Memory B cell (primary cell): ENCODE measurements at places on chromosomes 13 and 19.
A peak's percentile ranks its signal among the peaks of the same experiment; 100 is the strongest.

- no peak for DNase-seq
Measured at GRCh38 chr13:103002279-103002678, 63.9 kb downstream of the SLC10A2 start.

DNA sequence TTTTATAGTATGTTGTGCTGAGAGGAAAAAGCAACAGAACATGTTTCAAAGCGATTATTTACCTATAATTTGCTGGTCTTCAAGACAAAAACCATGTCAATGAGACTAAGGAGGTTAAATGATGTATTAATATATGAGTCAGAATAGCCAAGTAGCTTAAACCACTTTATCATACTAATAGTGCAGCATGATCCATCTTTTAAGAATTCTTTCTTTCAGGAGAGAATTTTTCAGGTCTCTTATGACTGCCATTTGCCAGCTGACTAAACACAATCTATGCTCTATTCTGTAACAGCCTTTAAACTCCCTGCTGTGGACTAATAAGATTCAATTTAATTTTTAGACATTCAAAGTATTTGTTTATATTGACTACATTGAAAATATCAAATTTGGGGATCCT lies 93.7 kb downstream of the TRPC4 start:
- no peak for DNase-seq

GRCh38 chr19:35155441-35155840 lies 906 bp downstream of the FXYD5 start:
- DNase-seq = no peak

GRCh38 chr13:41590643-41591042 lies 133.3 kb downstream of the RGCC start:
- no peak for DNase-seq

DNA sequence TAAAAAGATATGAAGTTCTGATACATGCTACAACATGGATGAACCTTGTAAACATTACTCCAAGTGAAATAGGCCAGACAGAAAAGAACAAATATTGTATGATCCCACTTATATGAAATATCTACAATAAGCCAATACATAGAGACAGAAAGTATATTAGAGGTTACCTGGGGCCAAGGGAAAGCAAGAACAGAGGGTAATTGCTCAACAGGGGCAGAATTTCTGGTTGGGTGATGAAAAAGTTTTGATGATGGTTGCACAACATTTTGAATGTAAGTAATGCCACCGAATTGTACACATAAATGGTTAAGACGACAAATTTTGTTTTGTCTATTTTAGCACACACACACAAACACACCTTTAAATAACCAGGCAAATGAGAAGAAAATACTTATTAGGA lies 268.4 kb downstream of the FOXO1 start:
- no peak for DNase-seq

DNA sequence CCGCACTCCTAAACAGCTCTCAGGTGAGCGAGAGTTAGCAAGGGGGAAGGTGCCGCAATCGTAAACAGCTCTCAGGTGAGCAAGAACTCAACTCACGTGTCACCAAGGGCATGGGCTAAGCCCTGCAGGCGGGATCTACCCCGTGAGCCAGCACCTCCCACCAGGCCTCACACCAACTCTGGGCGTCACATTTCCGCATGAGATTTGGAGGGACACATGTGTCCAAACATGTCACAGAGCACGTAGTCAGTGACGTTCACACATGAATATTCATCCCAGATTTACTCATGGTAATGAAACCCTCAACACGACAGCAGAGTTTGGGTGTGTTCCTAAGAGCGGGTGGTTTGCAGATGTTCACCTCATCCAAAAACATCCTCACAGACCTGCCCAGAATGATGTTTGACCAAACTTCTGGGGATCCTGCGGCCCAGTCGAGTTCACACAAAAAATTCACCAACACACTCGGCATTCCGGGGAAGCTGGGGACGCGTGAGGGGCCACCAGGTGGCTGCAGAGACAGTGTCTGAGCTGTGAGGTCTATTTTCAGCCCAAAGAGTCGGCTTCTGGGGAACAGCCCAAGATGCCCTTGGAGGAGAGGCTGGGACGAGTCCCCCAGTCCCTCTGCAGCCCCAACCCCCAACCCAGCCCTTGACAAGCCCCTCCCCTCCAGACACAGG lies 19.6 kb downstream of the C2CD4C start:
- DNase-seq = no peak

DNA sequence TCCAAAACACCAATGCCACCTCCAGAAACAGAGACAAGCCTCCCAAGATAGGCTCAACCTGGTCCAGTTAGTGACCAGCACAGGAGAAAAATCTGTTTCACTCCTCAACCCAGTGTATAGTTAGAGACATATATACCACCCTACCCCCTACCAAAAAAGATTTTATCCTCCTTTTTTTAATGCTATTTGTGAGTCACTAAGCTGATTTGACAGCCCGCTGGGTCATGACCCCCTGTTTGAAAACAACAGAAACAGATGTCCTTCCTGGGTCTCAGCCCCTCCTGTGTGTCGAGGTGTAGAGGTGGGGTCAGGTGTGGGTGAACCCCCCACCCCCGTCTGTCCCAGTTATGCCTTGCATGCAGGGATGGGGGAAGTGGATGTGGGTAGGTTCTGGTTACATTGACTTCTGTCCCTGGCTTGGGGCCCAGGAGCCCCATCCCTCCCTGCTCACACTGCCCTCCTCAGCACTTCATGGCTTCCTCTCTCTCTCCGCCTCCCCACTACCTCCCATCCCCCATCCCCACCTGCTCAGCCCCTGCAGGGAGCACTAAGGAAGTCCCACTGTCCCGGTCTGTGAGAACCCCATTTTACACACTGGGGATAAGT lies 14.0 kb upstream of the TOMM40 start:
- DNase-seq = no peak

- no peak for DNase-seq
Measured at GRCh38 chr19:21023901-21024300, 3.4 kb downstream of the ZNF430 start.

- DNase-seq = no peak
Measured at GRCh38 chr13:76160961-76161925, 525.1 kb downstream of the LMO7 start.

GRCh38 chr13:106187501-106188095 lies 347.9 kb downstream of the EFNB2 start:
- DNase-seq = no peak

- DNase-seq = no peak
Measured at GRCh38 chr19:15871570-15871969, 26.3 kb downstream of the CYP4F2 start.

GRCh38 chr19:16877581-16877980 lies 11.2 kb upstream of the F2RL3 start:
- no peak for DNase-seq

DNA sequence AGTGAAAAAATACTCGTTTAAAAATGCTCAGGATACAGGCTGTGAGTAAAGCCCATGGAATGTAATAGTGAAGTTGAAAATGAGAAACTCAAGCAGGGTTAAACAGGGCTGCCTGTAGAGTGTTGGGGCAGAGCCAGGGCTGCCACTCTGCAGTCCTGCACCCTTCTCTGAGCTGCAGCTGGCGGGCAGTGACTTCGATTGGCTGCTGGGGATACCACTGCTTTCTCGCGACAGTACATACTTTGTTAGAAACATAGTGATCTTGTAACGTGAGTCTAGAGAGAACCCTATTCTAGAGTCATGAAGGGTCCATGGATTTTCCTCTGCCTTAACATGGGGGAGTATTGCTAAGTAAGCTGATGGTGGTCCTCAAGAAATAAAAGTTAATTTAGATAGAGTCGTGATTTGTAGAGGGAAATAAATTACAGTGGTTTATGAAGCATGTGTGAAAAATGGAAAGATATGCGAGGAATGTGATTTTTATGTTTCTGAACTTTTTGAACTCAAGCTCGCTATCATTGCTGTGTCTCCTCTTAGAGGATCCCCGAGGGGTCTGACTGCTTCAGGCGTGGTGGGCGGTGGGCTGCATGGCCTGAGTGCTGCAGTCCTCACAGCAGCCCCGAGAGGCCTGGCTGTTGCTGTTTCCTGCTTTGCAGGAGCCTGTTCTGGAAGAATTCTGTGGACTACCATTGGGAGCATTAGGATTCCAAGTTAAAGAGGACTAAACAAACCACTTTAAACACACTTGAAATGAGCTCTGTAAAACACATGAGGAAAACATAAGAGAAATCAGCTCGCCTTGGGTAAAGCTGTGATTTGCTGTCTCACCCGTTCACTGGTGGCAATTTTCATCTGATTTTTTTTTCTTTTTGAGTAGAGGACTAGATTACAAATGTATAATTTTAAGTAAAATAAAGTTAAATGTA lies 95.7 kb downstream of the ARHGEF7 start:
- DNase-seq = no peak

- DNase-seq = no peak
Measured at GRCh38 chr13:113902986-113903775, 39.3 kb upstream of the GAS6 start.

DNA sequence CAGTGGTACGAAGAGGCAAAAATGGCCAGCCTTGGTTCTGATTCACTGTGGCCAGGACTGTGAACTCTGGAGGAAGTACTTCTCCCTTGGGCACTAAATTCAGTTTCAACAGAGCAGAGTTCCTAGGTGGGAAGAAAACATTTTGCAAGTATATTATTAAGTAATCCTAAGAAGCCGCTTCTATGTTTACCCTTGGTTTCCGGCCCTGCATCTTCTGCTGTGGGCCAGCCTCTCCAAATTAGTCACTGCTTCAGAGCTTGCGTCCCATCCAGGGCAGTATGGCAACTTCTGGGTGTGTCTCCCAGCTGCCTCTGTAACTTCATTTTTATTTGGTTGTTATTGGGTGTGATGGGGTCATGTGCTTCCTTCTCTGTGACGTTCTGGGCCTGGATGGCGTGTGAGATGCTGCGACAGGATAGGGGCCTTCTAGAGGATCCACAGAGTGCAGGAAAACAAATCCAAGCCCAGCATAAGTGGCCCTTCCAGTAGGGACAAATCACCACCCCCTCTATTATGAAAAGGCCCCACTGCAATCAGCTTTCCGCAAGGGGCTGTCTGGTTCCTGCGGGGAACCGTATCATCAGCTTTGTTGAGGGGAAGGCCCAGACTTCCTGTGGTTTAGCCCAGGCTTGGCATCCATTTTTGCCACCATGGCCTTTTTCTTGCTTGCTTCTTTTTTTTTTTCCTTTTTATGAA lies 55.1 kb upstream of the C1QTNF9 start:
- DNase-seq = no peak

DNA sequence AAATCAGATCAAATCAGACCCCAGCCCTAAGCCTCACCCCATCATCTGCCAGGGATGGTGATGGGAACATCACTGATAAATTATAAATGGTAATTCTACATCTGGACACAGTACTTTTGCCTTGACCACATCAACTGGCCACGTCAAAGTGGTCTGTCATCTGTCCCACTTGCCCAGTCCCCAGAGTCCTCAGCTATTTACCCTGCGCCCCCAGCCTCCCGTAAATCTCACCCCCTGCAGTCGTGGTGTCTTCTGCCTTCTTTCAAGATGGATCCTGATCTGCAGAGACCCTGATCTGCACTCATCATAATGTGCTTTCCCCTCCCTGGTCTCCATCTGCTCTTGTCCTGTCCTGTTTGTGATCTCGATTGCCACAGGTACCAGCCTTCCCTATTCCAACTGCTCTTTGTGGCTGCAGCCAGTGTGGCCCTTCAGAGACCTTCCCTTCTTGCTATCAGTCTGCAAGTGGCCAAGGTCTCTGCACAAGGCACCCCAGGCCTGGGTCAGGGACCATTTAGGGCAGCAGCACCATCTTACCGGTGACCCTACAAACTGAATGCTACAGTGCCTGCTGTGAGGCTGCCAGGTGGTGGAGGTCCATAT lies 26.7 kb upstream of the POP4 start:
- DNase-seq = no peak

GRCh38 chr13:108993346-108993745 lies 363.9 kb downstream of the MYO16 start:
- DNase-seq = no peak

DNA sequence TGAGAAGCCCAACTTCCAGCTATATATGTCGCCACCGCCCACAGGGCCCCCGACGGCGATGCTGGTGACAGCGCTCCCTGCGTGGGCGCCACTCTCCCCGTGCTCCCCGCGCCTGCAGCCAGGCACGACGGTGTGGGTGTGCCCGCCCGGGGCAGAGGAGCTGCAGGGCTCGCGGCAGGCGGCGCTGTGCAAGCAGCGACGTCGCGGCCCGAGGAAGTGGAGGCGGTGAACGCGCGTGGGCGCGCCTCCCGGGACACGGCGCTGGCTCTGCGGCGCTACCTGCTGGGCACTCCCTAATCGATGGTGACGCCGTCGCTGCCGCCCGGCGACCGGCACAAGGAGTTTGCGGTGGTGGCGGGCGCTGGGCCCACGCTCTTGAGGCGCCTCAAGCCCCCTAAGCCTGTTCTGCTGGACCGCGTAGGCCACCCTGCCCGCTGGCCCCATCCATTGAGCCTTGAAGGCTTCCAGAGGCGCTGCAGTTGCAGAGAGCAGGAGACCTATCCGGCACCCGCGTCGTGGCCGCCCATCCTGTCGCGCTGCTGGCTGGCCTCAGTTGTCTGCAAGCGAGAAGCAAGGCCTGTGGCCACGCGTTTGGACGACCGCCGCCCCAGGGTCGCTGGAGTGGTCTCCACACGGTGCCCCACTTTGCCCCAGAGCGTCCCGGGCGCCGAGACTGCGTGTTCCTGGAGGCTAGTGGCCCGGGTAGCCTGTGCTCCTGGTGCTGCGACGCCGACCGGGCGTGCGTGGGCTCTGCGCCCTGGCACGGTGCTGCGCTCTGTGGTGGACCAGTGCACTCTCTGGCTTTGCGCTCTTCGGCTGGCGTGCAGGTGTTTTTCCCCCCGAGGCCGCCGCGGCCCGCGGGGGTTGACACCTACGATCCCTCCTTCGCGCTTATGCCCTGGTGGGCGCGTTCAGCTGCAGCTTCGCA lies 23.1 kb downstream of the LRFN3 start:
- DNase-seq = peak; percentile 54

DNA sequence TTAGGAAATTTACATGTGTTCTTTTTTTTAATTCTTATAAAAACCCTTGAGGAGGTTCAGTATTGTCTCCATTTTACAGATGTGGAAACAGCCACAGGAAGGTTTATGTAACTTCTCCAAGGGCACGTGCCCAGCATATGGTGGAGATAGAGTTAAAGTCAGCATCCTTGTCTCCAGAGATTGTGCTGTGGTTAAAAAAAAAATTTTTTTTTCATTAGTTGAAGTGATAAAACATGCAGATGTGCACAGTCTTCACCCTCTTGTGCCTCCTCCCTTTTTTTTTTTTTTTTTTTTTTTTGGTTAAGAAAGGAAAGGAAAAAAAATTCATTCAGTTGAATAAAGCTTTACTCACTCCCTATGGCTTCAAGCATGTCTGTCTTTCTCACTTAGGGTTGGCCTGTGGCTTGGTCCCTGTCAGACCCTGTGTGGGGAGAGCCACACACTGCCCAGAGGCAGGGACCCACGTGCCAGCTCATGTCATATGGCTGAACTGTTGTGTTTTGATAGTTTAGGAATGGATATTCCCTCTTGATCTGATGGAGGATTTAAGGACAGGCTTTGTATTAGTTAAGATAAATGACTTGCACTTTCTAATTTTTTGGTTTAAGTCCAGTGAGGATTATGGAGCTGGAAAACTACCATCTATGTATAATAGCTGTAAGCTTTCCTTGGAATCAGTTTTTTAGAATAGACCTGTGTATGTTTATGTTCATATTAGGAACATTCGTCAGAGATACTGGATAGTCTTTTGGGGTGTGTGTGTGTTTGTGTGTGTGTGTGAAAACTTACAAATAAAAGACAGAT lies 19.3 kb downstream of the RNASEH2B start:
- DNase-seq = no peak

GRCh38 chr13:112996671-112997091 lies 27.7 kb downstream of the MCF2L start:
- DNase-seq = no peak

GRCh38 chr19:35436477-35437405 lies 11.3 kb upstream of the FFAR2 start:
- no peak for DNase-seq

- no peak for DNase-seq
Measured at GRCh38 chr13:113763254-113763653, 4.2 kb downstream of the TMEM255B start.

- DNase-seq = no peak
Measured at GRCh38 chr19:18995804-18996241, 37.5 kb downstream of the SUGP2 start.
